Kidney (tissue), 22 donors: ENCODE measurements at places on chromosomes 5 and 9. TPM values are rescaled to one million over a fixed set of nuclear protein-coding genes. Genes with fewer than 3 reads are reported as not detected.
A peak's percentile ranks its signal among the peaks of the same experiment; 100 is the strongest.

Gene DRD1
- 0.25 TPM for total RNA-seq

Gene FOXI1
- total RNA-seq = 5.1 TPM

DNA sequence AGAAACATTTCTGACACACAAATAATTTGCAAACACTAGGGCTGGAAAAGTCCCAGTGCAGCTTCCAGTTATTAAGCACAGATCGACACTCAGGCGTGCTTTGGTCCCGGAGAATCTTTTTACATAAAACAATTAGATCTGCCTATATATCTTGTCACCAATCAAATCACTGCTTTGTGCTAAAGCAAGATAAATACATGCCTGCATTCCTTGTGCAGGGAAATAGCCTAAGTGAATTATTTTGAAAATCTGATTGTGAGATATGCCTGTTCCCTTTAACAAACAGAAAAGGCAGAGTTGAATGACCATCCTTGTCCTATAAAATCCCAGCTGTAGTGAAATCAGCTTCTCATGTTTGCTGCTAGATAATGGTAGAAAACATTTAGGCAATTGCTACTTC is 604.4 kb downstream of the CCDC171 start:
- no peak for DNase-seq

Gene DMRT2
- 9.3 TPM for total RNA-seq

- no peak for DNase-seq
These were observed 7.2 kb upstream of the DUSP1 start for GRCh38 chr5:172777881-172778814.

Gene GRIA1
- total RNA-seq = 0.50 TPM

GRCh38 chr5:144598451-144599068 is 427.9 kb downstream of the KCTD16 start:
- DNase-seq = peak; percentile 68

Gene ADAMTS12
- 2.0 TPM for total RNA-seq

DNA sequence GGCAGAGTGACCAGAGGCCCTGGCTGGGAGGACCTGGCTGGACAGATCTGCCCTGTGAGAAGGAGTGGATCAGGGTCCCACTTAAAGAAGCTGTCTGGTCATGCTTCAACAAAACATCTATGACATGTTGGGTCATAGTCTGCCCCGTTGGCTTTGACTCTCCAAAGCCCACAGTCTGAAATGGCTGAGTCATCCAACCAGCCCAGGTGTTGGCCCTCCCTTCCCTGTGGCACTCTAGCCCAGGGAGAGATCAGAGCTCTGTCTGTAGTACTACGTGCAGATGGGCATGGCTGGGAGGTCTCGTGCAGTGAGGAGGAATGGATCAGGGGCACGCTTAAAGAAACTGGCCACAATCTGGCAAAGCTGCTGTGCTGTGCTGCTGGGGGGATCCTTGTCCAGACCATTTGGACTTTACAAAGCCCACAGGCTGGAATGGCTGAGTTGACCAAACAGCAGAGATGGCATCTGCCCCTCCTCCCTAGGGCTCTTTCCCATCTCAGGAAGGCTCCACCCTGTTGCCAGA is 206.1 kb downstream of the TUSC1 start:
- no peak for DNase-seq
